ENCODE measurements at places on chromosomes 4 and X. TPM values are rescaled to one million over a fixed set of nuclear protein-coding genes. Genes with fewer than 3 reads are reported as not detected.

DNA sequence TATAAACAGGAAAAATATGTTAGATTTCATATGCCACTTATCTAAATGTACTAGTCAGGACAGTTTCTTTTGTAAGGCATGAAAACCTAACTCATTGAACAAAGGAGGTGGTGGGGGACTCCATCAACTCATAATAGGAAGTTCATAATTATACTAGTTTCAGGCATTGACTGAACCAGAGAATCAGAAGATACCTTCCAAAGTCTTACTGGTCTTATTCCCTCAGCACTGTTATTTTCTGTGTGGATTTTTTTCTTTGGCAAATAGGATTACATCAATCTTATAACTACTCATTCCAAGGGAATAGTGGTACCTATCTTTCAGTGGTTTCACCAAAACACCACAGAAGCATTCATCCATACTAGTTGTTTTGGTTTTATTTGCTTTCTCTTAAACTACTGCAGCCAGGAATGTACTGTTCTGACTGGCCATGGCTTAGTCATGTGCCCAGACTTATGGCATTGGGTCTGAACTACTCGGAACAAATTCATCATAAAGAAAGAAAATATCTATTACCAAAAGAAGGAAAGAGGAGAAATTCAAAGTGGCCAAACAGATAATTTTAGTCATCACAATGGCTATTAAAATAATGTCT, 273.9 kb downstream of the ARAP2 start:
- no peak for DNase-seq

GRCh38 chr4:11436673-11437072, 8.0 kb upstream of the HS3ST1 start:
- DNase-seq = no peak

DNA sequence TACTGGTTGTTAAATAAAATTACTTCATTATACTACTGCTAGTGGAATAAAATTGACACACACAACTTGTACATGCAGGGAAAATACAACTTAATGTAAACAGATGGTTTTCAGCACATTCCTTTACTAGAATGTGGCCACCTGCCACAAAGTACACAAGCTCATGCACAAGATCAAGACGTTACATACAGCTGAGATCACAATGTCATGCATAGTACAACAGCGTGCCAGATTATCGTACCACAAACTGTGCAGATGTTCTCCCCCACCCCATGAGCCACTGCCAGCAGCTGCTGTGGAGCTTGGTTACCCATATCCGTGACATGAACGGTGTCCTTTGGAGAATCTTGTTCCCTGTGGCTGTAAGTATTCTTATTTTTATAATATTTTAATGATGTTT, 27.7 kb downstream of the FBXO8 start:
- no peak for DNase-seq

DNA sequence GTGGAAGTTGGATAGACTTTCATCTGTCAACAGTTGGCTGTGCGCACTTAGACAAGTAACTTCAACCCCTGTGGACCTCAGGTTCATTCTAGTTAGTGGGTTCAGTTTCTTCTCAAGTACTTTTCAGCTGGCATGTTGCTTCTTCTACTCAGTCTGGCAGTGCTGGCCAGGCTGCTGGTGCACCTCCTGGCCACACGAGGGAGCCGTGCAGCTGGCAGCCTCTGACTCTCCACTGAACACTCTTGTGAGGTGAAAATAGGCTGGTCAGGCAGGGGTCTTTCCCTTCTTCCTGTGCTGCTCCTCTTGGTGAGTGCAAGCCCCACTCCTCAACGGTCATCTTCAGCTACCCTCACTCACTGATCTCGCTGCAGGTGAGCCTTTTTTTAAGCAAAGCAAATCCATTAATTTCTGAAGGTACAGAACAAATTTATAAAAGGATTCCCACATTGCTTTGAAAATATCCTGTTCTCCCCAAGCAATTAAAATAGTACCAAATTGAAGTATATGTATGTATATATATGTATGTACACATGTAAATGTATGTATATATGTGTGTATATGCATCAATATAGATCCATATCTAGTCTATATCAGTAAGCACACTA, 30.6 kb downstream of the LONRF3 start:
- peak; percentile 6 for DNase-seq

DNA sequence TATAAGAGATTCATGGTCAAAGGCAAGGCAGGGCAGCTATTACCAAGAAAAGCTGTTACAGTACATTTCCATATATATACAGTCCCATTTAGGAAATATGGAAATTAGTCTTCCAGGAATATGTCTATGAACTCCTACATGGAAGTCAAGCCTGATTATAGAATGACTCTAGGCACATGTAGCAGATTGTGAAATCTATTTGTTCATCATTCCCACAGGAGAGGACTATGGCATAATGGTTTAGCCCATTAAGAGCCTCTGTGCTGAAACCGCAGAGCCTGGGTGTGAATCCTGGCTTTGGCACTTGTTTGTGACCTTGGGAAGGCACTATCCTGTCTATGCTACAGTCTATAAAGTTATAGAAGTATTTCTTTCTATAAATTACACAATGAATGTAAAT, 764.8 kb downstream of the RAPGEF2 start:
- no peak for DNase-seq

DNA sequence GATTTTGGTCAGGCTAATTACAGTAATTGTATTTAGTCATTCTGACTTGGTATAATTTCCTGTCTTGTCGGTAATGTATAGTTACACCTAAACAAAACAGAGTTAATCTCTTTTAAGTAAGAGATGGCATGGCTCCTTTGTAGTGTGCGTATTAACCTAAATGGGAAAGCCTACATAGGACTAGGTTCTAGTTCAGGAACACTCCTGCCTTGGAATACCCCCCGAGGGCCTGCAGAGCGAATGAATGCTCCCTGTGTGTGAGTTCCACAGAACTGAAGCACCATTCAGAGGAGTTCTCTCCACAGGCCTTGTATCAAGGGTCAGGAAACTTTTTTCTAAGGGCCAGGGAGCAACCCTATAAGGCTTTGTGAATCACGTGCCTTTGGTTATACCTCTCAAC, 44.9 kb upstream of the STIM2 start:
- no peak for DNase-seq

GRCh38 chrX:36199928-36200327, 280.4 kb downstream of the CFAP47 start:
- no peak for DNase-seq

DNA sequence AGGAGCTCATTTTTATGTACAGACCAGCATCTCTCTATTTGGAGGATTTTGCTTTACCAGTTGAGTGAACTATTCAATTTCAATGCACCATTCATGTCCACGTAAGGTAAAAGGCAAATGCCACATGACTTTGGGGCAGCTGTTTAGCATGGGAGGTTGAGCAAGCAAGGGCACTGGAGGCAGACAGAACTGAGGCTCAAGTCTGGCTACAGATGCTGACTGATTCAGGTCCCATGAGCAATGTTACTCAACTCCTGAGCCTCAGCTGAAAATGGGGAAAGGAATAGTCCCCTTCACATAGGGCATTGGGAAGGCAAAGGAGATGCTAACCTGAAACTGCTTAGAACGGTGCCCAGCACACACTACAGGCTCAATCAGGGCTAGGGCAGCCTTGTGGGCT, 93.0 kb upstream of the MTM1 start:
- no peak for DNase-seq

DNA sequence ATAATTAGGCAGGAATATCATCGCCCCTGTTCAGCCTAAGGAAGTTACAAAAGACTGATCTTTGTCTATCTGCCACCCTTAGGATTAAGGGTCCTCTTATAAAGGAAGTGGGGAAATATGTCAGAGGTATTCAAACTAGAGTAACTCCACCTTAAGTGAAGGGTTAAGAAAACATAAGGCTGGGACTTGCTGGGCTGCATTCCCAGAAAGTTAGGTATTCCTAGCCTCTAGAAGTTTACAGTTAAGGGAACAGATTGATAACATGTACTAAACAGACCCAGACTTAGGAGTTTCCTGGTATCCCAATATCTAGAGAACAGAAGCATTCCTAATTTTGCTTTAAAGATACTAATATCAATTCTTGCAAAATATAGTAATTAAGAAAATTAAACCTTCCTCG, 6.0 kb downstream of the CXCL2 start:
- no peak for DNase-seq

GRCh38 chr4:159141193-159141592, 38.3 kb downstream of the RAPGEF2 start:
- DNase-seq = no peak

DNA sequence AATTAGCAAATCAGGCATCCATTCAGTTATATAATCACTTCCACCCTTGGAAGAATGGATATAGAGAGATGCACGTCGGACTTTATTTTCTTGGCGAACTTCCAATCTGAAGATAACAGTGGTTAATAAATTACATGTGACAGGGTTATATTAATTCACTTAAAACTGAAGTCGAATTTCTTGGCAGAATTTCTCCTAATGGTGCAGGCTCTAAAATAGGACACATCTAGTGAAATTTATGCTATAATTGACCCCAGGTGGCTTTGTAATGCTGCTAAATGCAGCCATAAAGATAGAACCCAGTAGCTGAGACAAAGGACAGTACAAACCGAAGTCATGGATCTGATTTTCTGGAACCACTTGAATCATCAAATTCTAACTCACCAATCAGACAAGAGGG, 20.8 kb upstream of the SLC10A4 start:
- no peak for DNase-seq

GRCh38 chrX:78545233-78545632, 113.9 kb downstream of the RTL3 start:
- no peak for DNase-seq

- no peak for DNase-seq
Observed at GRCh38 chrX:14362721-14363120, 166.6 kb upstream of the GLRA2 start.

DNA sequence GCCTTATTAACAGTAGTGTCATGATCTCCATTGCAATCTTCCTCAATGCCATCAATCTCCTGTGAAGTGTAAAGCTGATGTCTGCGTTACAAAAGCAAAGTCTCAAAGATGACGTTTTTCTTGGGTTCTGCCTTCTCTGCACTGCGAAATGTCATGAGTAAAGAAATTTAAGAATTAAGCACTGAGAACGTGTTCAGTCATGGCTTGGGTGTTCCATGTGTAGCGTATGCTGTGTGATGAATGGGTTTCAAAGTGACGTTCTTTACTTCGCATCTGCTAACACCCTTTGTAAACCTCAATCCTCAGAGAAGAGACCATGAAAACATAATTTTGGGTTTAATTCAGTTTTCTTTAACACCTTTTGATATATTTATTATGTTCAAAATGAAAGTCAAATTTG, 999 bp downstream of the NAP1L5 start:
- DNase-seq = no peak

DNA sequence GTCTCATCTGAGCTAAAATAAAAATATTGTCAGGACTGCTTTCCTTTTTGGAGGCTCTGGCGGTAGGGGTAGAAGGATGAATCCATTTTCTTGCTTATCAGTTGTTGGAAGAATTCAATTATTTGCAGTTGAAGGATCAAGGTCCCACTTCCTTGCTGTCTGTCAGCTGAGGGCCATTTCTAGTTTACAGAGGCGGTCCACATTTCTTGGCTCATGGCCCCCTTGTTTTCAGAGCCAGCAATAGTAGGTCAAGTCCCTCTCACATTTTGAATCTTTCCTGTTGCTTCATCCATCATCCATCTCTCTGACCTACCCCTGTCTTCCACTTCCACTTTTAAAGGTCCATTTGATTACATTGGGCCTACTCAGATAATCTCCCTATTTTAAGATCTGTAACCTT, 1099.3 kb upstream of the DIAPH2 start:
- DNase-seq = no peak

GRCh38 chr4:32748498-32748897, 2028.3 kb downstream of the PCDH7 start:
- DNase-seq = no peak

GRCh38 chrX:139795196-139795595, 87.2 kb upstream of the MCF2 start:
- DNase-seq = peak; percentile 0

DNA sequence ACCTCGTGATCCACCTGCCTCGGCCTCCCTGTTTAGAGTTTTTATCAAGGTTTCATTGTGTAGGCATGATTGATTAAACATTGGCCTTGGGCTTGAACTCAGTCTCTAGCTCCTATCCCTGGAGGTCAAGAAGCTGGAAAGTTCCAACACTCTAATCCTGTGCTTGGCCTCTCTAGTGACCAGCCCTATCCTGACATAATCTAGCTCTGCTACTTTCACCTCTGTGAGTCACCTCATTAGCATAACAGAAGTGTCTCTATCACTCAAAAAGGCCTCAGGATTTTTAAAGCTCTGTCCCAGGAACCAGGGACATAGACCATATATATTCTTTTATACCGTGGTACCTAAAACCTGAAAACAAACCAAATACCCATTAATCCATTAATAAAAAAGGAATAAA, 377.5 kb downstream of the CENPC start:
- DNase-seq = no peak

SLC34A2 gene
- total RNA-seq = not detected

RHOXF2B gene
- total RNA-seq = not detected

AKAP14 gene
- not detected for total RNA-seq

CLDN22 gene
- not detected for total RNA-seq

IL13RA1 gene
- total RNA-seq = 0.57 TPM

LEF1 gene
- total RNA-seq = 133 TPM

IL2RG gene
- total RNA-seq = 397 TPM

BMPR1B gene
- not detected for total RNA-seq

UGT2A1 gene
- not detected for total RNA-seq

KCTD8 gene
- not detected for total RNA-seq
